ENCODE measurements at places on chromosomes 16 and 17.

GRCh38 chr17:8762012-8762411 is 3.7 kb upstream of the SPDYE4 start:
- DNase-seq, result no peak

GRCh38 chr17:40072040-40072734 is 9.4 kb downstream of the THRA start:
- DNase-seq, result no peak

DNA sequence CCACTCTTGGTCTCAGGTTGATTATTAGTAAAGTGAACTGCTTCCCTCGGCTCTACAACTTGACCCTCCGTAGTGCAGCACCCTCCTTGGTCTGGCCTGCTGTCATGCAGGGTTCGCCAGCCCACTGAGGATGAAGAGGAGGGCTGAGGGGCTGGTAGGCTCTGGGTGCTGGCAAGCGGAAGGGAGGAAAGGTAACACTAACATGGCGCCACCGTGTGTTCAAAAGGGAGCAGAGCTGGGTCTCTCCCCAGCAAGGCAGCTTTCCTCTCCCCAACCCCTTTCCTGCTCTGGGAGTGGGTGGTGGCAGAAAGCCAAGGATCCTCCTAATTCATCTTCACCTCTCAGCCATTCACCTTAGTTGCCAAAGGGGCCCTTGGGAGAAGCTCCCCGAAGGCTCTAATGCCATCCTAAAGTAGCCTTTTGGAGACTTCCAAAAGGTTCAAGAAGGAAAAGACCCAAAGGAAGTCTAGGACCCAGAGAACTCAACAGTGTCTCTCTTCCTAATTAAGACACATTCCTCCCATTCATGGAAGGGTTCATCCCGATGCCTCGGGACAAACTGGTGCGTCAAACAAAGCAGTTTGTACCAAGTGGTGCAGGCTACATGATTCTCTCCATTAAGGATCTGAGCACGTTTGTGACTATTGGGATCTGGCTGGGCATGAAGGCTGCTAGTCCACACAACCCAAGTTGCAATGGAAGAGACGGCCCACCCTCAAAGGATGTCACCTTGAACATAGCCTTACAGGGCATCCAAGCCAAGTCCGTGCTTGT is 90.8 kb upstream of the TOB1 start:
- peak; percentile 59 for DNase-seq

DNA sequence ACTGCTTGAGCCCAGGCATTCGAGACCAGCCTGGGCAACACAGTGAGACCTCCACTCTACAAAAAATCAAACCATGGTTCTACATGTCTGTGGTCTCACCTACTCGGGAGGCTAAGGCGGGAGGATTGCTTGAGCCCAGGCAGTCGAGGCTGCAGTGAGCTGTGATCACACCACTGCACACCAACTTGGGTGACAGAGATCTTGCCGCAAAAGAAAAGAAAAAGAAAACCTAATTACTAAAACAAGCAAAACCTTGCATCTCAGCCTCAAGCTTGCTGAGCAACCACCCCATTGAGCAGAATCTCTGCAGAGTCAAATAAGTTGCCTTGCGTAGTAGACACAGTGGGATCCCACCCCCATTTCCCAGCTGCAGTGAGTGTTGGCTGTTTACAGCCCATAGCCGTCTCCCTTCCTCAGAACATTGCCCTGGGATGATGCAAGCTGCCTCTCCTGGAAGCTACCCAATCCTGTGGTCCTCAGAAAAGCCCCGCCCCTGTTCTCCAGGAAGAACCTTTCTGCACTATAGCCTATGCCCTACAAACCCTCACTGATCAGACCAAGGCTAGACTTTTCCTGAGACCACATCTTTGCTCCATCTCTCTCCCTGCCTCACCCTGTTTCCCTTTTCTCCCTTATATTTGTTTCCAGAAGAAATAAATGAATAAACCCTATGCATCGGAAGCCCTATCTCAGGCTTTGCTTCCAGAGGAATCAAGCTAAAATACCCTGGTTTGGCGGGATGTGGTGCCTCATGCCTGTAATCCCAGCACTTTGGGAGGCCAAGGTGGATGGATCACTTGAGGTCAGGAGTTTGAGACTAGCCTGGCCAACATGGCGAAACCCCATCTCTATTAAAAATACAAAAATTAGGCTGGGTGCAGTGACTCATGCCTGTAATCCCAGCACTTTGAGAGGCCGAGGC is 16.7 kb upstream of the ERN2 start:
- no peak for DNase-seq

DNA sequence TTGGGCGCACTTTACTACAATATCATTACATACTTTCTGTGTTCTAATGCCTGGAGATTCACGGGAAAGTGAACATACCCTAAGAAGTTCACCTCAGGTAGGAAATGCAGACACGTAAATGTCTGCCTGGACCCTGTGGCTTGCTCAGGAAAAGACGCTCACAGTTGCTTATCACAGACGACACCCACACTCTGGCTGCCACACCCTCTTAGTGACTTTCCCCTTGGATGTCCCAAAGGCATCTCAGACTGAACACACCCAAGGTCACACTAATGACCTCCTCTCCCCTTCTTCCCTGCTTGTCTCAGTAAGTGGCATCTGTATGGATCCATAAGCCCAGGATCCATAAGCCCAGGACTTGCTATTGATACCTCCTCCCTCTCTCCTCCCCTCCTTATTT is 32.6 kb downstream of the CDRT15 start:
- no peak for DNase-seq

- no peak for DNase-seq
These were observed 37.4 kb downstream of the CLEC16A start for GRCh38 chr16:10981697-10982216.

DNA sequence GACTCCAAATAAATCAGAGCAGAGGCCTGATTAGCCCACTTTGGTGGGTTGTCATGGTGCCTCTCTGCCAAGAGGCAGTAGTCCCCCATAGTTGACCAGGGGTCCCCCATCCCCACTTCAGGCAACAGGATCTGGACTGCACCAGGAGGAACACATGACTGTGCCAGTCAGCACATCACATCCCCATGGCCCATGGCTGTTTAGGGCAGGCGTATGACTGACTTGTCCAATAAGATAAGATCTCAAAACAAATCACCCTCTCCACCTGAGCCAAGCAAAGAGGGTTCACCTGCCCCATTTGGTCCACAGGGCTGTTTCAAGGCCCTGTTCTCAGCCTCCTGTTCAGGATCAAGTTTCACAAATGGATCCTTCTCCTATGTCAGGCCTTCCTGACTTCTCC is 93.3 kb downstream of the C16orf78 start:
- DNase-seq, result no peak

GRCh38 chr17:74282587-74283370 is 8.7 kb downstream of the DNAI2 start:
- DNase-seq, result no peak

- DNase-seq, result no peak
These were observed 172.8 kb upstream of the CDH5 start for GRCh38 chr16:66193543-66194229.

GRCh38 chr16:31061813-31062440 is 12.1 kb downstream of the ZNF668 start:
- no peak for DNase-seq

DNA sequence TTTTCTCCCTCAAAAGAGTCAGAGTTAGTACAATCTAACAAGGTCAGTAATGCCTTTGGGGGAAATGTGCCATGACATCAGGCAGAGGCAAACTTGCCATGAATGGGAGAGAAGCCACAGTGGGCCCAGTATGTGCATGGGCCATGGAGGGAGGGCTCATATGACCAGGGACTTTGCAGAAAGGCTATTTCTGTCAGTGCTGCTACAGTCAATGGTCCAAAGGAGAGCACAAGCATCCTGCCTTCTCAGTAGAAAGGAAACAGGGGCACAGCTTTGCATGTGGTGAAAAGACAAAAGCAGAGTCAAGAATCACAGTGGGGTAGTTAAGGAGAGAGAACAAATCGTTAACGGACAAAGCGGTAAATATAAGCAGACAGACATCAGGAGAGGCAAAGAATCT is 11.2 kb upstream of the CORO6 start:
- DNase-seq, result no peak
